ENCODE measurements at places on chromosomes 12 and 14.

DNA sequence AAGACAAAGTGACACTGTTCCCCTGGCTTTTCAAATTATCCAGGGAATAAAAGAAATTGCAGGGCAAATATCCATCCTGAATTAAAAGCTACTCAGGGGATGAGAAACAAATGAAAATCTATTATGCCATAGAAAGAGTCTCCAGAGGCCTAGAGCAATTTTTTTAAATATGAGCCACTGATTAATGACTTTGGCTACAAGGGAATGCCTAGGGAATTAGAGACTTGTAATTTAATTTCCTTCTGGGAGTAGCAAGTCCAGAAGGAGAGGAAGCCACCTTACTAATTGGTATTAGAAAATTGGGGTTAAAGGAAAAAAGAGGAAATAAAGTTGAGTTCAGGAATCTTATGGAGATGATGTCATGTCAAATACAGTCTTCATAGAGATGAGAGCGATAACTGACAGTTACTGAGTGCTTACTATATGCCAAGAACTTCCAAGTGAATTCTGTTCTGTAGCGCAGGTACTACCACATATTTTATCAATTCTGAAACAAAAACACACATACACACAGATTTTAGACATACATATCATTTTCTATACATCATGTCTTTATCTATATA is 304.4 kb downstream of the DUSP6 start:
- no peak for DNase-seq

DNA sequence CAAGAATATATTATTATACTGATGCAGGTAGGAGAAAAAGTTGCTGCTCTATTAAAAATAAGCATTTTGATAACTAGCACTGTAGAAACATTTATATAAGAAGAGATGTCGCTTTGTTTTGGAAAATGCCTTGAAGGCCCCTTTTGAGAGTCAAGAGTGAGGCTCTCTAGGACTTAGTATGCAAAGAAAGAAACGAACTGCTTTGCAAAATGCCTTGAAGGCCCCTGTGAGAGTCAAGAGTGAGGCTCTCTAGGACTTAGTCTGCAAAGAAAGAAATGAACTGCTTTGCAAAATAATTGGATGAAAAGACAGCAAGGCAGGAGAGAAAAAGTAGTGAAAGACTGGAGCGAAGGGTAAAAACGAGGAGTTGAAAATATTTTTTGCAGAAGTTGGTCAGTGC is 65.9 kb downstream of the AVPR1A start:
- DNase-seq: no peak

GRCh38 chr14:104924421-104925213 is at the start of gene PLD4:
PLD4 (plus strand) TSS chr14:104924879; CDS start chr14:104927141, 2,262 bp downstream.
- DNase-seq: no peak

- DNase-seq: no peak
Measured at GRCh38 chr12:24838531-24838950, 110.4 kb downstream of the BCAT1 start.

- no peak for DNase-seq
Measured at GRCh38 chr12:101939306-101939705, 61.9 kb downstream of the DRAM1 start.

DNA sequence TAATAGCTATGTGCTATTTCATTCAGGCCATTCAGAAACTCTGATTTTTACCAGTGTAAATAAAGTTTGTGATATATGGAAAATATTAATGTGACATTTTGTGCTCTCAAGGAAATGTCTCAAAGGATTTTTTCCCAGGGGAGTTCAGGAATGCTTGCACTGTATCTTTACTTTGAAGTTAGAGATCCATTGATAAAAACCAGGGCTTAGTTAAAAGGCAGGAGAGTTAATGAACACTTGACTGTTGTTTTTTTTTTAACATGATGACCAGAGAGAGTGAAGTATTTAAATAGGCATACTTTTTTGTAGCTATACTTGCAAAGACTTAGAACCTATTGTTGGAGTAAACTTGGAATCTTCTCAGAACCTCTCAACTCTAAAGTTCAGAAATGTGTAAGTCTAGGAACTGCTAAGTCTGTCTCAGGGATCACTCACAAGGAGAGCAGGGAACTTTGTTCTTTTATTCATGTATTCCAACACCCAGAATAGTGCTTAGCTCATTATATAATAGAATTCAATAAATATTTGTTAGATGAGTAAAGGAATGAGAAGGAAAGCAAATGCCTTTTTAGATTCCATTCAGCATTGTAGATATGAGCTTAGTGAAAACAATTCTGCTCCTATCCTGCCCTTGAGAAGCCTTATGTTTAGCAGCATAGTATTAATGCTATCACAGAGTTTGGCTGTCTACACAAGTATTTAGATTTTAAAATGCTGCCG is 117.5 kb downstream of the DAAM1 start:
- DNase-seq: no peak

DNA sequence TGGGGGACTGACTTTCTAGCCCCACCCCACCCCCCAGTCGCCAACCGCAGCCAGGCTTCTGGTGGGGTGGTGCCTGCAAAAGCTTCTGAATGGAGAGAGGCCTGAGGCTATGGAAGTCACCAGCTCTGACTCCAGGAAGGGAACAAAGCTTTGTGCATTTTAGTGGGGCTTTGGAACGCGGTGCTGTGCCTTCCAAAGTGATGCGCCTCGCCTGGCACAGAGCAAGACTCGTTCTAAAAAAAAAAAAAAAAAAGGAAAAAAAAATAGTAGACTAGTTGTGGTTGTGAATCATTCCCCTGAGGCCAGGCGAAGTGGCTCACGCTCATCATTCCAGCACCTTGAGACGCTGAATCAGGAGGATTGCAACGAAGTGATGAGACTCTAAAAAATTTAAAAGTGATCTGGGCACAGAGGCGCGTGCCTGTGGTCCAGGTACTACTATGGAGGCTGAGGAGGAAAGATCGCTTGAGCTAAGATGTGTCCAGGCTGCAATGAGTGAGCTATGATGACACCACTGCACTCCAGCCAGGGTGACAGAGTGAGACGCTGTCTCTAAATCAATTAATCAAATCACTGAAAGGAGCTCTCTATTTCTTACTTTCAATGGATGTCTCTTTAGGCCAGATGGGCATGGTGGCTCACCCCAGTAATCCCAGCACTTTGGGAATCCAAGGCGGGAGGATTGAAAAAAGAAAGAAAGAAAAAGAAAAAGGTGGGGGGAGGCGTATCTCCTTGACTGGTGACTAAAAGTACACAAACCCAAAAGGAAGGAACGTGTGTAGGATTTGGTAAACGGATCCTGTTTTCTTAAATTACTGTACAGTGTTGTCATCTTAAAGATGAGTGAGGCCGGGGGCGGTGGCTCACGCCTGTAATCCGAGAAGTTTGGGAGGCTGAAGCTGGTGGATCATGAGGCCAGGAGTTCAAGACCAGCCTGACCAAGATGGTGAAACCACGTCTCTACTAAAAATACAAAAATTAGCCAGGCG is 259.6 kb upstream of the ALG10B start:
- DNase-seq: no peak

- no peak for DNase-seq
Measured at GRCh38 chr12:11564984-11565651, 84.4 kb upstream of the ETV6 start.

- DNase-seq: no peak
Measured at GRCh38 chr12:120684523-120684932, 2.4 kb upstream of the MLEC start.

- DNase-seq: no peak
Measured at GRCh38 chr14:79758985-79759384, 452.3 kb downstream of the DIO2 start.

- no peak for DNase-seq
Measured at GRCh38 chr12:106914796-106915634, 40.7 kb upstream of the TMEM263 start.

- DNase-seq: no peak
Measured at GRCh38 chr12:103177639-103178255, 220.3 kb downstream of the ASCL1 start.

GRCh38 chr12:3752096-3752709 is 706 bp downstream of the CRACR2A start:
- peak; percentile 46 for DNase-seq

GRCh38 chr14:25231004-25231403 is 181.1 kb upstream of the STXBP6 start:
- DNase-seq: no peak

- no peak for DNase-seq
Measured at GRCh38 chr14:104348741-104349140, 210.4 kb downstream of the KIF26A start.

- no peak for DNase-seq
Measured at GRCh38 chr12:29133181-29133580, 15.9 kb upstream of the FAR2 start.

DNA sequence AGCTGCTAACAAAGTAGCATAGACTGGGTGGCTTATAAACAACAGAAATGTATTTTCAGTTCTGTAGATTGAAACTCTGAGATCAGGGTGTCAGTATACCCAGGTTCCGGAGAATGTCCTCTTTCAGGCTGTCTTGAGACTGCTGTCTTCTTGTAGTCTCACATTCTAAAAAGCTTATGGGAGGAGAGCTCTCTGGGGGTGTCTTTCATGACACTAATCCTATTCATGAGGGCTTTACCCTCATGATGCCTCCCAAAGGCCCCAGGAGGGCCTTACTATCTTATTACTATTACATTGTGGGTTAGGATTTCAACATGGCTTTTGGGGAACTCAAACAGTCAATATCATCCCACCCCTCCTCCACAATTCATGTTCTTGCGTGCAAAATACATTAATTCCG is 94.3 kb downstream of the AEBP2 start:
- no peak for DNase-seq

DNA sequence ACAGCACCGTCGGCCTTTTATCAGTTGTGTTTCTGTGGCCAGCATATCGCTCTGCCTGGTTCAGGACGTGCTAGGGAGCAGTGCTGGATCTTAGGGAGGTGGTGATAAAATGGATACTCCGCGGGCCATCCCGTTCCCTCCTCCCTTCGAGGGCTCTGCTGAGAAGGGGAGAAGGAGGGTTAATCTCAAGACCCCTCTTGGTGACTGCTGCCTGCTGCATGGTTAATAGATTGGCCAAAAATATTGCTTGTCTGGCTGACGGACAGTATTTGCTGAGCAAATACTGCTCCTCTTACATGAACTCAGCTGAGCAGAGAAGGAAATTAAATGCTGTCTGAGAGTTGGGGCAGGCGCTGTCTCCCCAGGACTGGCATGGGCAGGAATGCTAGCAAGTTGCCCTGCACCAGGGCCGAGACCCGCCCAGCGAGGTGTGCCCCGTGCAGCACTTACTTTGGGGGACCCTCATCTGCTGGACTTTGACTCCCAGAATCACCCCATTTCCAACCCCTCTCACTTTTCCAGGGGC is 1.2 kb downstream of the FBRSL1 start:
- DNase-seq: no peak

GRCh38 chr12:109554761-109555160 is 18.5 kb downstream of the MMAB start:
- DNase-seq: no peak

- no peak for DNase-seq
Measured at GRCh38 chr14:54856152-54856551, 46.5 kb downstream of the GCH1 start.

DNA sequence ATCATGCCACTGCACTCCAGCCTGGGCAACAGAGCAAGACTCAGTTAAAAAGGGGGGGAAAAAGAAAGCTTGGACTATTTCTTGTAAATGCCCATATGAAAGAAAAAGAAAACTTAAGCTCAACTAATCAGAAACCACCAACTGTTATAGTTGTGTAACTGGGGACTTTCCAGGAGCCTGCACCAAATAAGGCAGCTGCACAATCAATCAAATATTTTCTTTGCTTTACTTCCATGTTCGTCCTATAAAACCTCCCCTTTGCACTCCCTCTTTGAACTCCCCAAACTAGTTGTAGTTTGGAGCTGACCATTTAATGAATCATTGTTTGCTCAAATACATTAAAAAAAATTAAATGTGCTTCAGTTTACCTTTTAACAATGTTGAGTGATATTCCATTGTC is 54.9 kb downstream of the OTOGL start:
- DNase-seq: no peak
